ENCODE measurements at places on chromosomes 13 and 19. TPM values are rescaled to one million over a fixed set of nuclear protein-coding genes. Genes with fewer than 3 reads are reported as not detected.
A peak's percentile ranks its signal among the peaks of the same experiment; 100 is the strongest.

GRCh38 chr19:28727480-28728159 lies 485.3 kb downstream of the UQCRFS1 start:
- DNase-seq: no peak

GRCh38 chr19:51503286-51503817 lies 1.8 kb upstream of the SIGLEC12 start:
- DNase-seq: no peak

Gene TRPC4
- not detected for total RNA-seq

DNA sequence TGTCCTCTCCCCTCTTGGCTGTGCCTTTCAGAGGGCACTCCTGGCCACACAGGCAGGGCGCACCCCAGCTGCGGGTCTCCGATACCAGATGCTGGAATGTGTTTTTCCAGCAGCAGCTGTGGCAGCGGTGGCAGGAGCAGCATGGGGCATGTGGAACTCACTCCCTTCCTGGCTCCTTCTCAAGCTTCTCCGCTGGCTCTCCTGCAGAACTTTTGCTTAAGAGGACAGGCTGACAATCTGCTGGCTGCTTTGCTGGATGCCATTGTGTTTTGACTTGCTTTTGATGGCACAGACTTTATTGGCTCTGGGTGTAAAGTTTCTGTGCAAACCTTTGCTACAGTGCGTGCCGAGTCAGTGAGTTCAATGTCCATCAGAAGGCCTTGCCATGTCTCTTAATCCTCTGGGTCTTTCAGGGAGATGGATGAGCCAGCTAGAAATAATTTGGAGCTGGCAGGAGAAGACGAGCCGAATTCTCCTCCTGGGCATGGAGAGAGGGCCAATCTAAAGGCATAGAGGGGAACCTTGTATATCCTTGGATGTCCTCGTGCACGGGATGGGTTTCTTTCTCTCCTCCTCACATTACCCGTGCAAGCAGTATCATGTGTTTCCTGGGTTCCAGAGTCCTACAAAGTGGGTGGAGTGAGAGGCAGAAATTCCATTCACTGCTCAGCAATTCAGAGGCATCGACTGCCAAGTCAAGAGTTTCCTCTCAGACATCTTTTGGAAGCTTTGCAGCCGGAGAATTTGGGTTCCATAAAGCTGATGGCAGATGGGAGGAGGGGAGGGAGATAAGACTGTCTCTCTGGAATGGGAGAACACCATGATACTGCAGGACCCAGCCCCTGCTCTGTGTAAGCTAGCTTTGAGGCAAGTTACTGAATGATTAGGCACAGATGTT lies 231.2 kb downstream of the FGF9 start:
- no peak for DNase-seq

DNA sequence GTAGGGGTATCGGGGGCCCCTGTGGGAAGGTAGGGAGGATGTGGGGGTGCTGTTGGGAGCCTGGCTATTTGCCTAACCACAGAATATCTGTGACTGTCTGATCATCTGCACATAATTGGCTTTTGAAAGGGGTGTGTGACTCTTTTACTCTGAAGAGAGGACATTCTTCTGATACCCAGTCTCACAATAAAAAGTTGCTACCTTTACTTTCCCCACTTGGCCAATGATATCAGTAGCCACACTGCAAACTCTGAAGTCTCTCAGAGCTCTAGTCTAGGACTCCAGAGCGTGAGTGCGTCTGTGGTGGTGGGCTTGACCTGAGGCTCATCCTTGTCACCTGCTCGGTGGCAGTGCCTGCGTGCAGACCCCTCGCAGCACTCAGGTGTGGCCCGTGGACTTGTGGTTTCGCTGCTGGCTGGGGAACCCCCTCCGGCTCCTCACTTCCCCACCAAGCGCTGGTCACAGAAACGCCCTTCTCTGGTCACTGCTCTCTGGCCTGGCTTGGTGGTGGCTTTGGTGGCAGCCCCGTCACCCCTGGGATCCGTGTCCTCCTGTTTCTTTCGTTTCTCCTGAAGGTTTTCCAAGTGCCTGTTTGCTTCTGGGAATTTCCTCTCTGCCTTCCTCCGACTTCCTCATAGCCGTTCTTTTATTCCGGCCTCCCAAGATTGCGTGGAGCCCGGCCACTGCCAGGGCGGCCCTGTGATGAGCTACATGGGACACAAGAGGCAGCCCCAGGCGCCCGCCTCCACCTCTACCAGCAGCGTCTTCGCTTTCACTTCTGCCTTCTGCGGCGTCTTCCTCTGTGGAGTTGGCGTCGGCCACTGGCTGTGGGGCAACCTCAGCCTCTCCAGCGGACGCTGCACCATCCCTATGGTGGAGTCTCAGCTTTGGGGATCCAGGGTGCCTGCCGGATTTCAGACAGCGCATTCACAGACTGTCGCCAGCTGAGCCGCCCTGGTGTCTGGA lies 78.0 kb downstream of the ATP11A start:
- DNase-seq: no peak

DNA sequence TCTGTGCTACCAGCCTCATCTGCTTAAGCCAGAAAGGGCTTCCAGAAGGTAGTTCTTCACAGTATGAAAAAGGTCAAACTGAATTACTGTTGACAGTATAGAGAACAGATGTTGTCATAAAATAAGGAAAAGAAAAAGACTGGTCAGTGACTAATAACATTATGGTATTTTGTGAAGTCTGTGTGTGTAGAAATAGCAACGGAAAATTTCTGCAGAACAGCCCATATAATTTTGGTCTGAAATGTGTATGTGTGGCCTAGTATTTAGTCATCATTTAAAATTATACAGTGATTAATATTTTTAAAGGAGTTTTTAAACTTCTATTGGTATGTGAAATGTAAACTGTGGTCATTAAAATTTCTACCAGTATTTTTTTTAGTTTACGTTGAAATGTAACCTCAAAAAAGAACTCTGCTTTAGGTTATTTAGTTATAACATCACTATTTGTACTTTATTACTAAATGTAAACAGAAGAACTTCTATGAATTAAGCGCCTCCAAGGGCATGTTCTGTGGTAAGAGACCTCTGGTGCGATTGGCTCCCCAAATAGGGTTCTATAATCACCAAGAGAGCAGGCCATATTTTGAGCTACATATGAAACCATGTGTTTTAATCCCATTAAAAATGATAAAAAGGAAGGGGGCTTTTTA lies 3.3 kb upstream of the GPR183 start:
- DNase-seq: no peak

GRCh38 chr13:22925881-22926747 lies 254.7 kb upstream of the SGCG start:
- no peak for DNase-seq

Gene ZNF878
- 0.55 TPM for total RNA-seq

Gene SKA3
- total RNA-seq: 33.3 TPM

- no peak for DNase-seq
Measured at GRCh38 chr13:97766749-97767148, 186.7 kb upstream of the IPO5 start.

DNA sequence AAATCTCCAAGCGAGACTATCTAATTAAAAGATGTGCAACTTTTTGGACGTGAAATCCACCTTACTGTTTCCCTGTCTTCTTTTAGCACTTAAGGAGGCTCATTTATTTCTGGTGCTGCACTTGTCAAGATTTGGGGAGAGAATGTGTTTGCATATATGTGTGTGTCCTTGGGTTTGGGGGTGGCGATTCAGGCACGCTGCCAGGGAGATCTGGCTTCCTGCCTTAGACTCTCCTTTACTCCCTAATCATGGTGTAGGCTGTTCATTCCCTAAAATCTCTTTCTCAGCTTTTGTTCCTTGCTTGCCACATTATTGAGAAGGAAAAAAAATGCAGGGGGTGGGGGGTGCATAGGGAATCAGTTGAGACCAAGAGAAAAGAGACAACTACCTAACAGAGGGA lies 271.2 kb downstream of the DCLK1 start:
- DNase-seq: no peak

DNA sequence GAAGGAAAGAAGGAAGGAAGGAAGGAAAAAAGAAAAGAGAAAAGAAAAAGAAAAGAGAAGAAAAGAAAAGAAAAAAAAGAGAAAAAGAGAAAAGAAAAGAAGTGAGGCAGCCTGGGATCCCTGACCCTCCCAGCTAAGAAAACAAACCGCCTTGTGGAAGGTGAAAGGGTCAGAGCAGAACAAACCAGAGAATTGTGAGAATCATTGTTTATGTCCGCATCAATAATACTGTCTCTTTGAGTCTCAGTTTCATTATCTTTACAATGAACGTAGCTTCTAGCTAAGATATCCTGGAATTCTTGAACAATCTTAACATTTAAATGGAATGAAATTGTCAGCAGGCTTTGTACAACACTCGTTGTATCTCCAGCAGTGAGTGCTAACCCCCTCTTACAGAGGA lies 66.4 kb upstream of the SERP2 start:
- no peak for DNase-seq

Gene ZNF524
- 15.8 TPM for total RNA-seq

DNA sequence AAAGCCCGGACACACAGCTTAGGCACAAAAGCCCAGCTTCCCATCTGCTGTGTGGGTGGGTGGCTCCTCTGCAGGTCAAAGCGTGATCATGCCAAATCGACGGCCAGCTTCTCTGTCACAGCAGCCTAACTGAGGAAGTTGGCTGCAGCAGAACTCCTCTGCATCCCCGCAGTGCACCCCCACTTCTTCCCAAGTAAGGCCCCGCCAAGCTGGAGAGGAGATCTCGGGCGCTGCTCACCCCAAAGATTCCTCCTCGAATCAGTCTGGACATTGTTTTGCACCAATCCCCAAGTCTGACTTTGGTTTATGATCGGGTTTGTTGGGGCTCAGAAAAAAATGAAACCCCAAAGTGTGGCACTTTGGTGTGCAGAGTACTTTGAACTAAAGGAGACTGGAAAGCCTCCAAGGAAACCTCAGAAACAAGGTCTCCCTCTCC lies 19.7 kb upstream of the CPB2 start:
- DNase-seq: peak; percentile 12

DNA sequence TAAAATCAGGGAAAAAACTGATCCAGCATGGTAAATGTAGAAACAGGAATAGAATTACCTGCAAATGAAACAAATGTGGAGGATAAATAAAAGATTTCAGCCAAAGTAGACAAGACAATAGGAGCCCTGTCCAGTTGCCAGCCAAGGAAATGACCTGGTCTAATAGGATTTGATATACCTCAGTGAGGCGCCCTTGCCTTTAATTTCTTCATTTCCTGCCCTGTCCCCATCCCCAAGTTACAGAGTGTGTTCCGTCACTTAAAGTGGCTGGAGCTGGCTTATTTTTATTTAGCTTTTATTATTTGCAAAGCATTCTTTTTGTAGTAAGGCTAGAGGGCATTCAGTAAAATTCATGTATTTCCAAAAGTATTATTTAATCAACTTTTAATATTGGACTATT lies 1022.0 kb downstream of the EFNB2 start:
- DNase-seq: no peak

DNA sequence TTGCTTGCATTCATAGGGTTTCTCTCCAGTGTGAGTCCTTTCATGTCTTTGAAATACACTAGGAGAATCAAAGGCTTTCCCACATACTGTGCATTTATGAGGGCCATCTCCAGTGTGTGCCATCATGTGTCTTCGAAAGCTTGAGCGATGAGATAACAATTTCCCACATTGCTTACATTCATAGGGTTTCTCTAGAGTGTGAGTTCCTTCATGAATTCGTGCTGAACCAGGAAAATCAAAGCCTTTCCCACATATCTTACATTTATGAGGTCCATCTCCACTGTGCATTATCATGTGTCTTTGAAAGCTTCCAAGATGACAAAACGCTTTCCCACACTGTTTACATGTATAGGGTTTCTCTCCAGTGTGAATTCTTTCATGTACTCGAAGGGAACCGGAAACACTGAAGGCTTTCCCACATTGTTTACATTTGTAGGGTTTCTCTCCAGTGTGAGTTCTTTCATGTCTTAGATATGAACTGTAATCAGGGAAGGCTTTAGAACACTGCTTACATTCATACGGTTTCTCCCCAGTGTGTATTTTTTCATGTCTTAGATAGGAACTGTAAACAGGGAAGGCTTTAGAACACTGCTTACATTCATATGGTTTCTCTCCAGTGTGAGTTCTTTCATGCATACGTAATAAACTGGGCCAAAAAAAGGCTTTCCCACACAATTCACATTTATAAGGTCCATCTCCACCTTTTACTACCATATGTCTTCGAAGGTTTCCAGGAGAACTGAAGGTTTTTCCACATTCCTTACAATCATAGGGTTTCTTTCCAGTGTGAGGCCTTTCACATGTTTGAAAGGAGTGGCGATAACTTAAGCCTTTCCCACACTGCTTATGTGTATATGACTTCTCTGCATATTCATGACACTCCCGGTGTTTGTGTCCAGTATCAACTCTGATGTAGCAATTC lies 21.4 kb downstream of the ZNF44 start:
- no peak for DNase-seq

DNA sequence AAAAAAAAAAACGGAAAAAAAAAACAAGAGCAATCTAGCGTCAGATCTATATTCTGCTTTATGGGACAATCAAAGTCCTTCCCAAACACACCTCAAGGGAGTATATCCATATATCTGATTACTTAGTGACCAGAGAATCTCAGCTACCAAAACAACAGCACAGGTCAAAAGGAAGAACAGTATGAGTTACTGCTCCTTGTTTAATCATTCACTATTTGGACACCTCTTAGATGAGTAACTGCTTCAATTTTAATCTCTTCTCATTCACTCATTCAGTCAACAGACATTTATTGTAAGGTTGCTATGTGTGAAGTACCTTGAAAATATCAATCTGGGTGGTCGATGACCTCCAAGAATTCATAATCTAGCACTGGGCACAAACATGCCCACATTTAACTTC lies 193.2 kb downstream of the IRS2 start:
- no peak for DNase-seq

Gene RASL11A
- total RNA-seq: 6.3 TPM

- DNase-seq: no peak
Measured at GRCh38 chr19:28555317-28555716, 657.6 kb downstream of the UQCRFS1 start.

GRCh38 chr19:16363133-16363851 lies 38.7 kb downstream of the KLF2 start:
- no peak for DNase-seq

Gene C19orf18
- not detected for total RNA-seq

Gene GET3
- total RNA-seq: 101 TPM

GRCh38 chr13:27137759-27138158 lies 33.9 kb downstream of the USP12 start:
- DNase-seq: no peak

Gene POSTN
- total RNA-seq: not detected

Gene PLK5
- not detected for total RNA-seq

DNA sequence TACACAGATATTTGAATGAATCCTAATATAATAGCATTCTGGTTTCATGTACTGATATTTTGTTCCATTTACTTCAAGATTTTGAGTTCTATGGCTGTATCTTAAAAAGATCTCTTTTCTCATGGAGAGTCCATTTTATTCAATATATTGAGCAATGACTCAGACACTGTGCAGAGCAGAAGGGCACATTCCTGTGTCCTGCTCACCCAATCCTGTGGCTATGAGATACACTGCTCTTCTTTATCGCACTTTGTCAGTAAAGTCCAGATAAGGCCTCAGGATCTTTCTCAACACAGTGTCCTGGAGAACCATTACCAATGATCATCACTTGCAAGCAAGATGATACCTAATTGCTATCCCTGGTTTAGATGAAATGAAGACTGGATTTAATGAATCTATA lies 155.0 kb downstream of the CYSLTR2 start:
- DNase-seq: no peak
